NCI-H187 treated with DMSO at 0.1 percent for 48 hours (cell line): ENCODE measurements at places on chromosomes 2 and 18.
A peak's percentile ranks its signal among the peaks of the same experiment; 100 is the strongest.

DNA sequence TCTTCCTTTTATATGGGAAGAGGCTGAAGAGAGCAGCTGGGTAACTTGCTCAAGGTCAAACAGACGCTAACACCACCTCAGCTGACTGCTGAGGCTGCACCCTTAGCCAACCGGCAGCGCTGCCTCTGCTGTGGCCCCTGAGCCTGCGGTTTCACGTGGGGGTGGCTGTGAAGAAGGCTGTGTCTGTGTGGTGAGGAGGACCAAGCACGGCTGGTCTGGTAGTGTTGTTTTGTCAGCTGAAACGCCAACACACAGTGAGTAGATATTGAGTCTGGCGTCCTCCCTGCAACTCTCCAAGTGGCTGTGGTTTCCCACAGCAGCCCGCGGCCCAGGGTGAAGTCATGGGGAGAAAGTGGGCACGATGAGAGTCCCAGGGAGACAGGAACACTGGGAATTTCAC, 69.6 kb downstream of the THNSL2 start:
- no peak for DNase-seq

DNA sequence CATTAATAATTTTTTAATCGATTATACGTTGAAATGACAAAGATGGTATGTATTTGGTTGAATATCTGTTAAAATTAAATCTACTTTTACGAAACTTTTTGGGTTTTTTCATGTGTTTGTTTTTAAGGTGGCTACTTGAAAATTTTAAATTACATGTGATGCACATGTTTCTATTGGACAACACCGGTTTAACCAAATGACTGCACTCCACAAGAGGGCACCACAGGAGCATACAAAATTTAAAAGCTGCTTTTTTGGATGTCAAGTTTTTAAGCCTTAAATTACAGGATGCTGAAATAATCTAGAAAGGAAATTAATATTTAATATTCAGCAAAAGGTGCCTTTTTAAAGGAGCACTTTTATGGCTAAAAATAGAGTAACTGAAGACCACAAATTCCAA, 98.7 kb downstream of the ACVR1 start:
- DNase-seq: no peak

GRCh38 chr2:60530660-60531281, 22.7 kb downstream of the BCL11A start:
- DNase-seq: peak; percentile 92

DNA sequence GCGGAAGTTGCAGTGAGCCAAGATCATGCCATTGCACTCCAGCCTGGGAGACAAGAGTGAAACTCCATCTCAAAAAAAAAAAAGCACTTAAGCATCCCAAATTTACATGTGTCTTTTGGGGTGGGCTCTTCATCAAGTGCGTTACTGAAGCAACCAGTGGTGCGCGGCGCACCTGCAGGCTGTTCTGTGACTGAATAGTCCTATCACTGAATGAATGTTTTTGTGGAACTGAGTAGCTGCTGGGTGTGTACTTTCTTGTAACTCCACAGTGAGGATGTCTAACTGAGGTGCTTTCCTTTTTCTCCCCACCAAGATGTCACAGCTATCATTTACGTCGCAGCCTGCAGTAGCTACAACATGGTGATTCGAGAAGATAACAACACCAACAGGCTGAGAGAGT, 17.0 kb downstream of the CHMP1B start:
- no peak for DNase-seq

DNA sequence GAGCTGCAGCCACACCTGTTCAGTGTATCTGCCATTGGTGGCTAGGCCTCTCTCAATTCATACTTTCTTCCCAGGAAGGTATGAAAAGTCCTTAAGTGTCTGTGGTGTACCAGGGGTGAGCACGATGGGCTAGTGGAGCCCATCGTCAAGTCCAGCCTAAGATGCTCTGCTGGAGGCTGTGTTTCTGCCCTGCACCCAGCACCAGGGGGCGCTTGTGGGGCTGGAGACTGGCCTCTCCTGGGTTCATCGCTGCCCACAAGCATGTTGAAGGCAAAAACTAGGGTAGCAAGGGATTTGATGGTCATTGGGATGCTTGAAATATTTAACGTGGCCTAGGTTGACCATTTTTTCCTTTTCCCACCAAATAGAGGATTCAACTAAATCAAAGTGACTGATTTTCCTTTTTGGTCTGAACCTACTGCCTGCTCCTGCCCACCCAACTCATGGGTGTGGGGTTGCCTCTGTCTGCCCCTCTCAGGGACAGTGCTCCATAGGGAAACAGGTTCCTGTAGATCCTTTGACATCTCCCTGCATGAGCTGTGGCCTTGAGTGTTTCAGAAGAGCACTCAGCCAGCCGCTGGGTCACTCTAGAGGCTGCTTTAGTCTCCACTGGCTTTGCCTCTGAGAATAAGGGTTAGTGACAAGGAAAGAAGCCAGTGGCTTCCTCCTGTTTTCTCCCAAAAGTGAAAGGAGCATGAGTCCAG, 59.0 kb downstream of the TPGS2 start:
- DNase-seq: no peak

DNA sequence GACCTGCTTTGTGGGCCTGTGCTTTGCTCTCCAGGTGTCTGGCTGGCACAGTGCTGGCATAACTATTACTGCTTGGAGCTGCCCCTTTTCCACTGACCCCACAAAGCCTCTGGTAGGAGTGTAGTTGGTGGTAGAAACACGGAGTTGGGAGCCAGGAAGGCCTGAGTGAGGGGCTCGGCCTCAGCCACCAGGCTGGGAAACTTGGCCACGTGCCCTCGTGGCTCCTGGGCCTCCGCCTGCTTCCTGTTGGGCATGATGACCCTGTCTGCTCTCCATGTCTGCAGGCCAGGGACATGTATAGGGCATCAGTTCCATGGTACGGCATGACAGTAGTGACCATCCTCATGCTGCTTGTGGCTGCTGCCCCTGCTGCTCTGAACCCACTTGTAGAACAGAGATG, 241.2 kb downstream of the FAM210A start:
- no peak for DNase-seq

- no peak for DNase-seq
These were observed 123.8 kb downstream of the MYO1B start for GRCh38 chr2:191369034-191369433.

DNA sequence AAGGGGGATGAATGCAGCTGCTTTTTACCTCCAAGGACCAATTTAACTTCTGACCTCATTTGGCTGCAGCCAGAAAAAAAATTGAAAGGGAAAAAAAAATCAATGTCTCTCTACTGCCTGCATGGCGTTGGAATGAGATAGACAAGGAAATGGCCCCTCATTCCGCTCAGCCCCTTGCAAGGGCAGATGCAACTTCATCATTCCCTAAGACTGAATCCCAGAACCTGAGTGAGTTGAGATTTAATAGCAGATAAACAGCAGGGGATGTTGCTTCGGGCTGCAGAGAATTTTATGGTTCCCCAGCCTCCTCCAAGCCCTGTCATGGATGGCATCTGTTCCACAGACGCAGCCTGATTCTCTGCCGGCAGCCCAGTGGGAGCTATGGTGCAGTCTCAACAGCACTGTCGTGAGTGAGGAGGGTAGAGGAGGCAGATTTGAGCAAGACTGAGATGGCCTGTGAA, 49.0 kb downstream of the CAPN13 start:
- DNase-seq: no peak

- no peak for DNase-seq
These were observed 28.2 kb upstream of the ATG16L1 start for GRCh38 chr2:233223059-233223894.

DNA sequence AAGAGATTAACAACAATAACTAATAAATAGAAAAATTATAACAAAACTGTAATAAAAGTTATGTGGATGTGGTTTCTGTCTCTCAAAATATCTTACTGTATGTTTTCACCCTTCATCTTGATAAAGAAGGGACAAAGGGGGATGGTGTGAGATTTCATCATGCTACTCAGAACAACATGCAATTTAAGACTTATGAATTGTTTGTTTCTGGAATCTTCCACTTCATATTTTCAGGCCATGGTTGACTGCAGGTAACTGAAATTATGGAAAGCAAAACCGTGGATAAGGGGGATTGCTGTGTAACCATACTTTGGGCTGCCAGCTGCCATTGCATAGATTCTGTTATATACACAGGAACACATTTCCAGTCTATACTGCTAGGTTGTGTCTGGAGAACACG, 45.6 kb downstream of the NEB start:
- DNase-seq: no peak

DNA sequence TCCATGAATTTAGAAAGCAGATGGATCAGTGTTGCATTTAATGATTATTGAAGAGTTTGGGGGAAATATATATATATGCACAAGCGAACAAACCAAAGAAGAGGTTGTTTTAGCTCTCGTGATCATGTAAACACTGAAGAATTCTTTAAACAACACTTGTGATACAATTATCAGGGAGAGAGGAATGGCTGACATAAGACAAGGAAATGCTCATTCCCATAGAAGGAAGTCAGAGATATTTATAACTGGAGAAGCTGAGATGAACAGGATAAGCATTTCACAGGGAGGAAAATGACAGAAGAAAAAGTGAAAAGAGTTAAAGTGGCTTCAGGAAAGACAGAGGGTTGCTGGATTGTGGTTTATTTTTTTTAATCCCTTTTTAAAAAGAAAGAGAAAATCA, 10.6 kb upstream of the COL6A3 start:
- no peak for DNase-seq

DNA sequence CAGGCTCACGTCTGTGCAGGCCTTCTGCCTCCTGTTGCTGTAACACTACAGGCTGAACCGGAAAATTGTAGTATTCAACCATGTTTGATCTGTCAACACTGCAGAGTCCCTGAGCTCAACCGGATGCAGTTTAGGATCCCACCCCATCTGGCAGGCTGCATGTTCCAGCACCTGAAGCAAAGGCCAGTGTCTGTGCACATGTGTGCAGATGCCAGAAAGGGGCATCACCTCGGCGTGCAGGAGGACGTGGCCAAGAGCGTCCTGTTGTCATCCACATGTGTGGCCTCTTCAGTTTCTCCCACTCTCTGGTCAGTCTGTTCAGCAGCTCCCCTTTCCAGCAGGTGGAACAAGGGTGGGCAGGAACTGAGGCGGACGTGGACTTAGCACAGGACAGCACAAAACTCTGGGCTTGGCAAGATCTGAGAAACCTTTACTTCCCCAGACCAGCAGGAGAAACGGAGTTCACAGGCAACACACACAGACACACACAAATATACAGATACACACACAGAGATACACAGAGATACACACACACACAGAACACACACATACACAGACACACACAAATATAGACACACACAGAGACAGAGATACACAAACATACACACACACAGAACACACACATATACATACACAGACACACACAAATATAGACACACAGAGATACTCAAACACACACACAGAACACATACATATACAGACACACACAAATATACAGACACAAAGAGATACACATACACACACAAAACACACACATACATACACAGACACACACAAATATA, 111.3 kb downstream of the NDUFA10 start:
- DNase-seq: no peak

DNA sequence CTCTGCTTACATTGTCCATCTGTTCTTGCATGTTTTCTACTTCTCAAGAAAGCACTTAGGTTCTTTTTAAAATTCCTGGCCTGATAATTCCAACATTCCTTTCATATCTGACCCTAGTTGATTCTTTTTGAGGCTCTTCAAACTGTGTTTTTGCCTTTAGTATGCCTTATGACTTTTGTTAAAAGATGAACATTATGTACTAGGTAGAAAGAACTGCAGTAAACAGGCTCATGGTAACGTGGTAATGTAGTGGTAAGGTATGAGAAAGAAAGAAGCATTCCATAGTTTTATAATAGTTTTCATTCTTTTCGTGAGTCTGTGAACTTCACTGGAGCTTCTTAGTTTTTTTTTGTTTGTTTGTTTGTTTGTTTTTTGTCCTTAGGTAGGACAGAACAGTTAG, 306.4 kb downstream of the MBD2 start:
- DNase-seq: no peak

DNA sequence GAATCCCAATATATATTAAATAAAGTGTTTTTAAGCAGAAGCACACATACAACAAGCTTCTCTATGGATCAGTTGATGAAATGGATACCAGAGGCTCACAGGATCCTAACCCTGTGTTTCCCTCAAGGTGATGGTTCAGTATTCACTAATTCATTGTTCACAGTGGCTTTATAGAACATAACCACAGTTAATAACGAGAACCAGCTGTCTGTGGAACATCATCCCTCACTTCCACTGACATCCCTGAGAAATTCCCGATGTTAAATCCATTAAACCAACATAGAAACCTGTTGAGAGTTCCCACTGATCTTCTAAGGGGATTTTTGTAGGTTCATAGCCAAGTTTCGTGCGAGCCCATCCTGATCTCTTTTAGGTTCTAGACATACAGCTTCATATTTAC, 29.0 kb downstream of the CCDC195 start:
- no peak for DNase-seq
